ENCODE measurements at places on chromosomes 5 and 9. TPM values are rescaled to one million over a fixed set of nuclear protein-coding genes. Genes with fewer than 3 reads are reported as not detected.

Gene NUTM2F
- not detected for total RNA-seq

Gene PCDHGB7
- 2.6 TPM for total RNA-seq

Gene JAKMIP2
- total RNA-seq, result 0.79 TPM

Gene ZBED3
- total RNA-seq, result 0.09 TPM

Gene SLC46A2
- total RNA-seq, result not detected

Gene PITX1
- total RNA-seq, result 25.0 TPM

Gene C1QTNF3
- total RNA-seq, result not detected

Gene CATSPER3
- 0.08 TPM for total RNA-seq

GRCh38 chr9:122125158-122125508, 32.0 kb upstream of the TTLL11 start:
- peak; percentile 55 for DNase-seq

- DNase-seq, result no peak
These were observed 11.7 kb downstream of the MTREX start for GRCh38 chr5:55319491-55319890.

GRCh38 chr9:38713426-38713825, 6.5 kb downstream of the FAM240B start:
- DNase-seq, result no peak

DNA sequence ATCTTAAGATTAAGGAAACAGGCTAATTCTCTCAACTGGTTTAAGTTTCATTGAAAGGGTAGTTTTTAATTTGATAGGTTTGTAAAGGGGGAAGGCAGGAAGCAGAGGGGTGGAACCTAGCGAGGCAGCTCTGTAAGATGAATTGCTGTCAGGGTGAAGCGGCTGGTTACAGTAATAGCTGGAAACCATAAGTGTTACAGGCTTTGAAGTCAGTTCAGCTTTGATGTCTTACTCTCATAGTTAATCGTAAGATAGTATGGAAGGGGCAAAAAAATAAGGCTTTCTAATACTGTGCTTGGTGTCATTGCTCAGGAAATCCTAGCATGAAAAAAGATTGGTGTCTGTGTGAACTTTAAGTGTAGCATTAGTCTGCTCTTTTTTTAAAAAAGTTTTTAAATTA, 20.3 kb downstream of the POU5F2 start:
- DNase-seq, result no peak

DNA sequence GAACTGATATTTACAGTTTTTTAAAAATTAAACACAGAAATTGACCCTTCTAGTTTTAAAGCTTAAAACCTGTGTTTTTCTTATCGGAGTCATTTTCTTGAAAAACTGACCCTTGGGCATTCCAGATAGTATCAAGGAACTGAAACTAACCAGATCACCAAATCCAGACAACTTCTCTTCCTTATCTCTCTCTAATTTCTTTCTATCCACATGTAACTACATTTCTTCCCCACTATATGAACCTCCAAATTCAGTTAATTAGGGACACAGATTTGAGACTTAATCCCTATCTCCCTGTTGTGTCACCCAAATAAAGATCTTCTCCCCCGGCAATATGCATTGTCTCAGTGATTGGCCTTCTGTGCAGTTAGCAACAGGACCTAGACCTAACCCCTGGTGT, 1643.0 kb upstream of the CDH6 start:
- no peak for DNase-seq

GRCh38 chr5:114305402-114306207, 56.3 kb upstream of the KCNN2 start:
- no peak for DNase-seq

- peak; percentile 46 for DNase-seq
These were observed 591.5 kb downstream of the RAB3C start for GRCh38 chr5:59174248-59174844.

Measured in SJSA1 (cell line).